IPS DF 6.9 (cell line): ENCODE measurements at places on chromosomes 11 and 22.

- DNase-seq: no peak
Measured at GRCh38 chr11:96664110-96664509, 274.3 kb downstream of the JRKL start.

DNA sequence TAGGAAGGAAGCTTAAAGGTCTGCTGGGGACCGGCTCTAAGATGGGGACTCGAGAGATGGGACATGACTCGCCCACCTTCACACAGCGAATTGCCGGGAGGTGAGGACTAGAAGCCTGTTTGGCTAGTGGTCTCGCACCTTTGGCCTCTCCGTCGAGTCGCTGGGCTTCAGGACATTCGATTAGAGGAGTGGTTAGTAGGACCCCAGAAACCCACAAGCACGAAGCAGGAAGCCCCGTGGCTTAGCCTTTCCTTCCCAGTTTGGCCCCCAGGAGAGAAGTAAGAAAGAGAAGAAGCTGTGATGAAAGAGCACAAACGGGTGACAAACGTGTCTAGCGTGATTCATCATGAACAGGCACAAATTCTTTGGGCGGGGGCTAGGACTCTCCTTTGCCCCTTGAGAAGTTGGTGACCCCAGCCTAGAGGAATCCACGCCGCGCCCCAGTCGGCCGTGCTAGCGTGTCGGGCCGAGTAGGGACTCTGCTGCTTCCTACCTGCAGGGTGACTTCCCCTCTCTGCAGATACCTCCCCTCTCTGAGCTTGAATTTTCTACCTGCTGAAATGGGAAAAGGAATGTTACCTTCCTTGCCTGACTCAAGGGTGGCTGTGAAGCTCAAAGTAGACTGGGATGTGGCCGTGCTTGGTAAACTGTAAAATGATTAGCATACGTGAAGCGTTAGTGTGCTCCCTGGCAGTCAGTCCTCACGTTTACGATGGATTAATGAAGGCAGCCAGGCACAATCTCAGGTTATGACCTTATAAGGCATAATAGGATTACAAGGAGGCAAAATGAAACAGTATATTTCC lies 1.1 kb upstream of the ADM start:
- DNase-seq: no peak

DNA sequence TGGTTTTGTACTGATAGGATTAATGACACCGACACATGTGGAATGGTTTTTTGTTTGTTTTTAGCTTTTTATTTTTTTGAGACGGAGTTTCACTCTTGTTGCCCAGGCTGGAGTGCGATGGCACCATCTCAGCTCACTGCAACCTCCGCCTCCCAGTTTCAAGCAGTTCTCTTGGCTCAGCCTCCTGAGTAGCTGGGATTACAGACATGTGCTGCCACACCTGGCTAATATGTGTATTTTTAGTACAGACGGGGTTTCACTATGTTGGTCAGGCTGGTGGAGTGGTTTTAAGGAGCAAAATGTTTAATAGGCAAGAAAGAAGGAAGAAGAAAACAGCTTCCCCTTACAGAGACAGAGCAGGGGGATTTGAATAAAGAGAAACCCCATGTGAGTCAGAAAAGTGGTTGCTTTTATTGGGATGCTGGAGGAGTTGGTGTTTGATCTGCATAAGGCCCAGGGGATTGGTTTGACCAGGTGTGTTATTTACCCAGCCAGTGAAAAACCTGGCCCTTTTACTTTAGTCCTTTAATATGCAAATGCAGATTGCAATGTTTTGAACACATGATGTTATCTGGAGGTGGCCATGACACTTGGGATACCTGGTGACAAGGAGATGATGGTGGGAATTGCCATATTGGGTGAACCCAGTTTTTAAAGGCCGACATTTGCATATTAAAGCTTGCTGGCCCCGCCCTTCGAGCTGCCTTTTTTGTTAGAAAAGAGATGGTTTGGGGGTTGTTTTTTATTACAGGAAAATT lies 24.3 kb downstream of the SUSD2 start:
- DNase-seq: no peak

GRCh38 chr11:12110714-12111548 lies 541 bp downstream of the MICAL2 start:
- DNase-seq: no peak

DNA sequence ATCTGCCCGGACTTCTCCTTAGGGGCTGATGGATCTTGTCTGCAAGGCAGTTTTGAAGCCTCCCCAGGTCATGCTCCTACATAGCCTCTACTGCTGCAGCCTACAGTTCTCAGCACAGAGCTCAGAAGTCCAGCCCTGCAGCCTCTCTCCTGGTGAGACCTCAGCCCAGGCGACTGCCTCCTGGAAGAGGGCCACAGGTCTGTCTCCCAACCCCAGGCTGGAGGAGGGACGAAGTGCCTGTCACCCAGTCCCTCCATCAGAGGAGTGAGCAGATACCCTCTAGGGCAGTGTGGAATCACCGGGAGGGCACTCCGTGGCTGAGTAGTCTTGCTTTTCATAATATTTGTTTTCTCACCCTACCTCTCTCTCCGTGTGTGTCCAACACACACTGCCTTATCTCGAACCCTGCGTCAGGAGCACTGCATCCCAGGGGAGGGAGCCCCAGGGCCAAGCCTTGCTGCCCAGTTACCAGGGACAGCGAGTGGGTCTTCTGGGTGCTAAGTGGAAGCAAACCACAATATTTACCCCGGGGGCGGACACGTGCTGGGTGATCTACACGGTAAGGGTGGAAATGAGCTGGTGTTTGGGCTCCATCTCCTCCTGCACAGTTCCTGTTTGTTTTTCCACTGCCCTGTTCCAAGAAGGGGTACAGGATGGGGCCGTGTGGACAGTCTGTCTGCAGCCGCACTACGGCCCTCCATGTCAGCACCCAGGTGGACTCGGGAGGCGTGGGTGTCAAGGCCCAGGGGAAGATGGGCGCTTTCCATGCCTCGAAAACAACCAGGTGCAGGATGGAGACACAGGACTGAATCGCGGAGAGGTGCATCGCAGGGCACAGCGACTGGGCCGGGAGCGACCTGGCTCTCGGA lies 133.7 kb upstream of the HSD17B12 start:
- DNase-seq: no peak

DNA sequence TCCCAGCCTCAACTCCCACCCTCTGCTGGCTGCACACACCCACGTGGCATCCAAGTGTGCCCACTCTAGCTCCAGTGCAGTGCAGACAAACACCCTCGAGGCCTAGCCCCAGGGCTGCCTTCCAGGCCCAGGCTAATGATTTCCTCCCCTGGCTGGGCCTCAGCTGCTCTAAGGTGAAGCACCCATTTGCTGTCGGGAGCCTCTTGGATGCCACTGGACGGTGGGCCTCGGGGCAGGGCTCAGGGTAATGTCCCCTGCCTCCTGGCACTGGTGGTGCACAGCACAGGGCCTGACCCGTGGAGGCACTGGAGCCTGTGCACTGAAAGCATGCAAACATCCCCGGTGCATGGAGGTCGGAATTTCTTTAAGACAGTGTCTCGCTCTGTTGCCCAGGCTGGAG lies 635.2 kb downstream of the TBC1D22A start:
- no peak for DNase-seq

GRCh38 chr11:61751384-61751783 lies 1.1 kb upstream of the MYRF start:
- DNase-seq: no peak

GRCh38 chr11:6237266-6237665 lies 1.6 kb upstream of the CNGA4 start:
- no peak for DNase-seq

- no peak for DNase-seq
Measured at GRCh38 chr22:49566141-49566541, 261.5 kb downstream of the BRD1 start.

- DNase-seq: no peak
Measured at GRCh38 chr11:8665222-8665621, 17.2 kb downstream of the TRIM66 start.

DNA sequence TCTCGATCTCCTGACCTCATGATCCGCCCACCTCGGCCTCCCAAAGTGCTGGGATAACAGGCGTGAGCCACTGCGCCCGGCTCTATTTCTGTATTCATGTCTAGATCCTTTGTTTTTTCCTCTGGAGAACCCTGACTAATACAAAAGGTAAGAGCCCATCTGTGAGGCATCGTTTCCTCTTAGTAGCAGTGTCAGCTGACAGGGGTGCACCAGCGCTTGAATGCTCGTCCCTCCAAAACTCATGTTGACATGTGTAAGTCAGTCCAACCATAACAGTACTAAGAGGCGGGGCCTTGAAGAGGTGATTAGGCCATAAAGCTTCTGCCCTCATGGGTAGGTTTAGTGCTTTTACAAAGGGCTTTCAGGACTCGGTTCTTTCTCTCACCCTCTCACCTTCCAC lies 470.1 kb upstream of the B3GAT1 start:
- no peak for DNase-seq

DNA sequence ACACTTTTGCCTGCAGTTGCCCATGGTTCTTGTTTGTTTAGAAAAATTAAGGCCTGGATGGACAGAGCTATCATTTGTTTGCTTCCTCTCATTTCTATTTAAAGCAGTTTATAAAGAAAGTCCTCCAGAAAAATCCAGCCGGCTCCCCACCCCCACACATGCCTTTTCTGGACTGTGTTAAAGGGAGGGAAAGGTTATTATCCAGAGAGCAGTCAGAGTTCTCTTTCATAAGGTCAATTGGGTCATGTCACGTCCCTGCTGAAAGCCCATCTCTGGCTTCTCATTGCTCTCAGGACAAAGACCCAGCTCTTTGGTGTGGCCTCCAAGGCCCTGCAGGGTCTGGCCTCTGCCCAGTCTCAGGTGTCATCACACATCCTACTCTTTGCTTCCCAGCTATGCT lies 9.8 kb upstream of the GRK3 start:
- no peak for DNase-seq

DNA sequence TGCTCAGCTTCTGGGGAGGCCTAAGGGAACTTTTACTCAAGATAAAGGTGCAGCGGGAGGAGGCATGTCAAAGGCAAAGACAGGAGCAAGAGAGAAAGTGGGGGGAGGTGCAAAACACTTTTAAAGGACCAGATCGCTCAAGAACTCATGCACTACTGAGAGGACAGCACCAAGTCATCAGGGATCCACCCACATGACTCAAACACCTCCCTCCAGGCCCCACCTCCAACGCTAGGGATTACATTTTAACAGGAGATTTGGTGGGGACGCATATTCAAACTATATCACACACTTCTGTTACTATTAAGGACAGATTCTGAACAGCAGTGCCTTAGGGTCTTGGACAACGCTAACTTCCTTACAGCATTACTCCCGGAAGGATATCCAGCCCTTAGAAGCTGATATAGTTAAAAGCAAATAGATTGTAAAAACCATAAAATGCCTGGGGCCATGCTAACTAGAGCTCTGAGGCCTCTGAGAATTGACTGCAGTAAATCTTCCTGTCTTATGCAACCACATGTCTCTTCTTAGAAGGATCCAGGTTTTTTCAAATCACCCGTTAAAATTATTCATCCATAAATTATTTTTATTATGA lies 16.7 kb upstream of the ZC3H12C start:
- DNase-seq: no peak

- no peak for DNase-seq
Measured at GRCh38 chr11:108559904-108560303, 33.7 kb downstream of the EXPH5 start.

DNA sequence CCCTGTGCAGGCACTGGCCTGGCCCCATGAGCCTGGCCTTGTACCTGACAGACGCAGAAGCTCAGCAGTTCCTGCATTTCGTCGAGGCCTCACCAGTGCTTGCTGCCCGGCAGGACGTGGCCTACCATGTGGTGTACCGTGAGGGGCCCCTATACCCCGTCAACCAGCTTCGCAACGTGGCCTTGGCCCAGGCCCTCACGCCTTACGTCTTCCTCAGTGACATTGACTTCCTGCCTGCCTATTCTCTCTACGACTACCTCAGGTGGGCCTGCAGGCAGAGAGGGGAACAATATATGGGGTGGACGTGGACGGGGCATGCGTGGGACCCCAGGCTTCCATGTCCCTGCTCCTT lies 4.9 kb downstream of the LARGE2 start:
- no peak for DNase-seq

- DNase-seq: no peak
Measured at GRCh38 chr22:33083212-33083611, 25.0 kb upstream of the SYN3 start.

GRCh38 chr22:29780748-29781676 lies 13.8 kb downstream of the UQCR10 start:
- DNase-seq: no peak

DNA sequence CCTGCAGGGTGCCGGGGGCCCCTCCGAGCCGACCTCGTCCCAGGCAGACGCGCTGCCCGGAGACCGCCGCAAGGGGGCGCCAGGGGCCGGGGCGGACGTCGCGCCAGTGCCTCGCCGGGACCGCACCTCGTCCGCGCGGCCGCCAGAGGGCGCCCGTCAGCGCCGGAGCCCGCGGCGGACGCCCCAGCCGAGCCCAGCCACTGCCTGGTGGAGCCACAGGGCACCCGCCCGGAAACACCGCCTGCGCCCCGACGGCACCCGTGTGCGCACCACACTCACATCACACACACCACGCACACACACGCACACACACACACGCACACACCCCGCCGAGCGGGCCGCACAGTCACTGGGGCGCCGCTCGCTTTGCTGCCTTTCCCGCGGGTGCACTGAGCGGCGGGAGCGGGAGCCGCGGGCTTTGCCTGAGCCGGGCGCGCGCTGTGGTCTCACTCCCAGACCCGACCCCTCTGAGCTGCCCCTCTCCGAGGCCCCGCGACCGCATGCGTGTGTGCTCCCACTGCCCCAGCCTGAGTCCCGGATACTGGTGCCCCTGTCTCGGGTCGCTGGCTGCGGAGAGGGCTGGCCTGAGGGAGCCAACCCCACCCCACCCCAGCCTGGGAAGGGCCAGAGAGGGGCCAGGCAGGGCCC lies 449.3 kb downstream of the OPCML start:
- DNase-seq: peak; percentile 27

DNA sequence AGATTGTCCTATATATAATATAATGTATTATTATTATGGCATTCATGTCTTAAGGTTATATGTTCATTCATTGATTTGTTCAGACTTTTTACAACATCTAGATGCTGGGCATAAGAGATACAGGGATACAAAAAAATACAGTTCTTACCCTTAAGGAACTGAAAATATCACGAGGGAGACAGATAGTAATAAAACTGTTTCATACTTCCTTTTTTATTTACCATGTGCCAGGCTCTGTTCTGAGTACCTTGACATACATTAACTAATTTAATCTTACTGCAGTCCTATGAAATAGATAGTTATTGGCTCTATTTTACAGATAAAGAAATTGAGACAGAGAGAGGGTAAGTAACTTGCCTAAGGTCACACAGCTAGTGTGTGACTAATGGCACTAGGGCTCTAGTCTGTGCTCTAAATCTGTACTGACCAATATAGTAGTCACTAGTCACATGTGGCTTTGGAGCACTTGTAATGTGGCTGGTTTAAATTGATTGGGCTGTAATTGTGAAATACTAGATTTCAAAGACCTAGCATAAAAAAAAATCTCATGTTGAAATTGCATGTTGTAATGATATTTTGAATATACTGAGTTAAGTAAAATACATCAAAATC lies 21.3 kb downstream of the TRIM44 start:
- no peak for DNase-seq

- DNase-seq: no peak
Measured at GRCh38 chr11:74739546-74740270, 8.5 kb upstream of the CHRDL2 start.
